8988T (cell line): ENCODE measurements at places on chromosomes 3 and 15.

DNA sequence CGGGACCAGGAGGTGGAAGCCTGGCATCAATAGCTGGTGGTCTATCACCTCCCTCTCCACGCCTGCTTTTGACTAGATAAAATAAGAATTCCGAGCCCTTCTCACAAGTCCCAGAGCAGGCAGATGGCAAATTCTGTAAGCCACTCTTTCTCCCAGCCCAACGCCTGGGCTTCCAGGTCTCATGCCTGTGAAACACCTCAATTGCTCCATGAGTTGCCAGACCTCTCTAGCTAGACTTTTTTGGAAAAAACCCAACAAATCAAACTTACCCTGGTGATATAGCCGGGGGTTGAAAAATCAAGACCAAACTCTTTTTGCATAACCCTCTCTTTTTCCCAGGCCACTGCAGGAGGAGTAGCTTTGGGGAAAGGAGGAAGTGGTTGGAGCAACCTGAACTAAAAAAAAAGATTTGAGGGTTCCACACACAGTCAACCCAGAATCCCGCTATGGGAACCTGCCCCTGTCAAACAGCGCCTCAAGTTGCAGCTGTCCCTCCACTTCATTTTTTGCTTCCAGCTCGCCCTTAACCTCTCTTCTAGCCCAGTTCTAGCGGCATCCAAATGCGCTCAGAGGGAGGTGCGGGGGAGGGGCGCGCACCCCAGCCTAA, 7.0 kb downstream of the BHLHE40 start:
- no peak for DNase-seq

DNA sequence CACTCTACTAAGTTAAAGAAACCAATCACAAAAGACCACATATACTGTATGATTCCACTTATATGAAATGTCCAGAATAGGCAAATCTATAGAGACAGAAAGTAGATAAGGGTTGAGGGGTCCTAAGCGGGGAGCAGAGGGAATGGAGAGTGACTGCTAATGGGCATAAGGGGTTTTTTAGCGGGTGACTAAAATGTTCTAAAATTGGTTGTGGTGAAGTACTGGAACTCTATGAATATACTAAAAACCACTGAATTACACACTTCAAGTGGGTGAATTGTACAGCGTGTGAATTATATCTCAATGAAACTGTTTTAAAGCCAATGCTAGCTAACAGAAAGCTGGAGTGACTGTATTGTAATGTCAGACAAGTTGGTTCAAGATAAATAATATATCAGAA, 33.3 kb downstream of the KPNA1 start:
- no peak for DNase-seq

DNA sequence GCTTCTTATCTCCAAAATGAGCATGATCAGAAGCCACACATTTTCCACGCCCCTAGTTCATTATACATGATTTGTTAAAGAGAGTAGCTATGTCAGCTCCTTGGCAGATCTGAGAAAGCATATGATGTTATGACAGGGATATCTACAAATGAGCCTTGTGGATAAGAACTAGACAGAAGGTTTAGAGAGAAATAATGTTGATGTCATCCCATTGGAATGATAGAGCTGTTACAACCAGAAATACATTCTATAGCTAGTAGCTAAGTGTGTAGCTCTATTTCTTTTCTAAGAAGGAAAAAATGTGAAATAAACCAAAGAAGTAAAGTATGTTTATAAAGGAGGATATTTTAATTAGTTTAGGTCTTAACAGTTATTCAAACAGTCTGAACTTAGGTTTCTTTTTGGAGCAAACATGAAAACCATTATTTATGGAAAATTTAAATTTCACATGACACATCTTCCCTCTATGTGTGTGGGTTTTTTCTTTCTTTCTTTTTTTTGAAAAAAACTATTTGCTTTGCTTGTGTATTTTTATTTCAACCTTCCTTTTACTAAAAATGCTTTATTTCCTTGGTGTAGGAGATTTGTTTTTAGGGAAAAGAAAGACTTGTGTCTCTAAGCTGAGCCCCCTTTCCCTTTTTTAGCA, 167.7 kb downstream of the GHSR start:
- DNase-seq = no peak

- no peak for DNase-seq
These were observed 33.2 kb downstream of the PML start for GRCh38 chr15:74027688-74028087.

GRCh38 chr3:27509376-27509775, 25.2 kb upstream of the SLC4A7 start:
- no peak for DNase-seq

DNA sequence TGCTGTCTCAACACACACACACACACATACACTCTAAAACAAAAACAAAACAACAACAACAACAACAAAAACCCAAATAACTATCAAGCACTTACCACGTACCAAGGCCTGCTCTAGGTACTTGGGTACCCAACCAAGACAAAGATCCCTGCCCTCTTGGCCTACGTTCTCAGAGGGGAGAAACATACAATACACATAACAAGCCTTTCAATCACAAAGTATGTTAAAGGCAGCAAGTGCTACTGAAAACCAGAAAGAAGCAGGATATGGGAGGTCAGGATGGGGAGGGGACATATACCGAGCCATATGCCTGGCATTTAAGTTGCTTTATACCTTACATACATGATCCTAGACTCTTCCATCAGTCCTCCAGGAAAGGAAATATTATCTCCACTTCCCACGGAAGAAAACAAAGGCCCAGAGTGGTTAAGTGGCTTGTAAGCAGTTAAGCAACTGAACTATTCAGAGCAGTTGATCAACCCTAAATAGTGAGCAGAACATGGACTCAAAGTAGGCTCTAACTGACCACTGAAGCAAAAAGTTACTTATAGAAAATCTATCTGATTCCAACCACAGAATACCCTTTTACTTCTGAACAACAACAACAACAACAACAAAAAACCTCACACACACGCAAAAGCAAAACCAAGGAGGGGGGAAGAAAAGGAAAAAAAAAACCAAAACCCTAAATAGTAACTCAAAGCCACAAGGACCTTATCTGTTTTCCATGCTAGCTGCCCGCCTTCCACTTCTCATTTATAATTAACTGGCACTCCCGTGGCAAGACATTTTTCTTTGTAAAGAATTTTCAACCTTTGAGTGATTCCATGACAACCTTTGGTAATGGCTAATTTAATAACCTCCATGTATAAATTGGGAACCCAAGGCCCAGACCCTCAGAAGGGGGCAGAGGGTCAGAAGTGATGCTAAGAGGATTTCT, 21.0 kb downstream of the PRICKLE2 start:
- DNase-seq = no peak

GRCh38 chr15:40877694-40878093, 3.7 kb upstream of the RHOV start:
- DNase-seq = no peak

DNA sequence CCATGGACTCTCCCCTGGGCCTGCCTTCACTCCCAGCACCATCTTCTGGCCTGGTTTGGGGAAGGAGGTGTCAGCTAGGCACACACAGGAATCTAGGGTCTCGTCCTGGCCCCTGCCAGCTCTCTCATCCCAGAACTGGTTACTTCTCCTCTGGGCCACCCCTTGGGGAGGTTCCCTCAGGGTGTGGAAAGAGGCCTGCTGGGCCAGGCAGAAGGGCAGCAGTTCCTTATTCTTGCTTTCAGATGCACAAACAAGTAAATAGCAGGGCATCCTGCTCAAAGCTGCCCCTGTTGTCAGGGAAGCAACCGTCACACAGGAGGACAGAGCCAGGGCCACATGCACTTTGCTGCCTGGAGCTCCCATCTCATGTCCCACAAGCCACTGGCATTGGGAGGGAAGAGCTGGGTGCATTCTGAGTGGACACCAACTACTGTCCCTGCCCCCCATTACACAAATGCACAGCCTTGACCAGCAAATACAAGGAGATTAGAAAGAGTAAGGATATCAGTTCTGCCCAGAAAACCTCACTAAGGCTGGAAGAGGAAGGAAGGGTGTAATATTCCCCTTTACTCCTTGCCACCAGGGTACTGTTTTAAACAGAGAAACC, 108.8 kb upstream of the HACD2 start:
- DNase-seq = no peak

DNA sequence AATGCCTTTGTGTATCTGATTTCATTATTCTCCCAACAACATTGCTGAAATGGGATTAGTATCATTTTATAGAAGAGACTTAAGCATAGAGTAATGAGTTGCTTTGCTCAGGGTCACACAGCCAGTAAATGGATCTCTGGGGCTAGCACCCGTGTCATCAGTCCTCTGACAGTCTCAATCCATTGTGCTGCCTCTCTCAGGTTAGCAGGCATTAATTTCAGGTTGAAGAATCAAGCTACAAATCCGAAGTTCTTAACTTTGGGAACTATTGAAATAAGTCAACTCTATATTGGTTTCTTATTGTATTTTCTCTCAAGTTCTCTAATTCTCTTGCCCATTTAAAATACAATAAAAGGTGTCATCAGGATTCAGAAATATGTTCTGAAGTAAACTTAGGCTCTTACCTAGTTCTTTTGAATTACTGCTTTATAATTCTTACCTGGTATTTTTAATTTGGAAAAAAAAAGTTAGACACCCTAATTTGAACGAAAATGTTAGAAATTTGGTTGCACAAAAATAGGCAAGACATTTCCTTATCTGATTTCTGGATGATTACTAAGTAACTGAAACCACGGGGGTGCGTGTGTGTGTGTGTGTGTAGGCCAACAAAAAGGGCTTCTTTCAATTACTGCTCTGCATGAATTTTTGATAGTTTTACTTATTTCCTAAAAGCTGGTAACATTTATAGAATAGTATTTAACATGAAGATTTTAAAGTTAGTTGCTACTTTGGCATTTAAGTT, 189.8 kb downstream of the MBNL1 start:
- DNase-seq = no peak

- no peak for DNase-seq
These were observed 337.2 kb downstream of the MAGI1 start for GRCh38 chr3:65701516-65701915.

DNA sequence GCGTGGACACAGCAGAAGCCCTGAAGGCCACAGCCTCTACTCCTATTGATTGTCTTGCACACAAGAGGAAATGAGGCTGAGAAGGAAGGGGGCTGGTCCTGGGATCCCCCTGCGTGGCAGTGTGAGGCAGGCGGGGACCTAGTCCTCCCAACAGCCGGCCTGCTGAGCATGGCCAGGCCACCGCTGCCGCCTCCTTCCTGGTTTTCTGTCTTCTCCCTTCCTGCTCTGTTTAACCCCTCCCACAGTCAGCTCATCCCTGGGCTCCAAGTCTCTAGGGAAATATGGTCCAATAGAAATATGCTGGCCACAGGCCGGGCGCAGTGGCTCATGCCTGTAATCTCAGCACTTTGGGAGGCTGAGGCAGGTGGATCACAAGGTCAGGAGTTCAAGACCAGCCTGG, 42.1 kb upstream of the HES1 start:
- no peak for DNase-seq

- DNase-seq = no peak
These were observed 13.2 kb downstream of the IQCB1 start for GRCh38 chr3:121821421-121822199.

DNA sequence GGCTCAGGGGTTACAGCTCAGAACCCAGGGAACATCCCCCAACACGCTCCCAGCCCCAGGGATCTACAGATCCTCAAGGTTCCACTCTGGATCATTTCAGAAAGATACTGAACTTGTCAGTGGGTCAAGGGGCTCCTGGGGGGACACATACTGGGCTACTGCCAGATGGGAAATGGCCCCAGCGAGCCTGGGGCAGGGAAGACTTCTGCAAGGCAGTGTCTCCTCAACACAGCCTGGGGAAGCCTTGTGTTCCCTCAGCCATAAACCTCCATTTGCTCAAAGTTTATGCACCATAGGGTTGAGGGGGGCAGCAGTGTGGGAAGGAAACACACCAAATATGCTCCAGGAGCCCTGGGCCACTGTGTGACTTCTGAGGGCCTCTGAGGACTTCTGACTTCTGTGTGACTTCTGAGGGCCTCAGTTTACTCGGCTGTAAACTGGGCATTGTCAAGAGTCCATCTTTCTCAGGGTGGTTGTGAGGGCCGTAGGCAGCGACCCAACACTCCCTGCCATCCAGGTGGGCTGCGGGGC, 58.4 kb downstream of the IQSEC1 start:
- no peak for DNase-seq

DNA sequence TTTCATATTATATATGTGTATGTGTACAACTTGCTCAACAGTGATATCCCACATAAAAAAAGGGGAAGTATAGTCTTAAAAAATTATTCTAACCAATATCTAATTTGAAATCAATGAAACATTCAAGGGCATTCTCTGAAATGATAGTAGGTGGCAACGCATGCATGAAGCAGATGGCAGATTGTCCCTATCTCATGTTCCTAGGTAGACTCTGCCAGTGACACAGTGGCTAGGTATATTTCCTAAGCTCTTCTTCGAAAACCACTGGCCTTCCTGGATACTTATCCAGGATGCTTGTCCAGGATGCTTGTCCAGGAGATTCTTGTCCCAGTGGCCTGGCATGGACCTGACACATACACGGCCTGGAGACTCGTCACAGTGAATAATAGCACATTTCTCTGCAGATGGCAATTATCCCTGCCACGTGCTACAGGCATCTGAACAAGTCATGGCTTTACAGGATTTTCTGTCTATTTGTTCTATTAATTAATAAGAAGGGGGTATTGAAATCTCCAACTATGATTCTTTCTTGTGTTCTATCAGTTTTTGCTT, 54.9 kb downstream of the OCA2 start:
- DNase-seq = no peak

DNA sequence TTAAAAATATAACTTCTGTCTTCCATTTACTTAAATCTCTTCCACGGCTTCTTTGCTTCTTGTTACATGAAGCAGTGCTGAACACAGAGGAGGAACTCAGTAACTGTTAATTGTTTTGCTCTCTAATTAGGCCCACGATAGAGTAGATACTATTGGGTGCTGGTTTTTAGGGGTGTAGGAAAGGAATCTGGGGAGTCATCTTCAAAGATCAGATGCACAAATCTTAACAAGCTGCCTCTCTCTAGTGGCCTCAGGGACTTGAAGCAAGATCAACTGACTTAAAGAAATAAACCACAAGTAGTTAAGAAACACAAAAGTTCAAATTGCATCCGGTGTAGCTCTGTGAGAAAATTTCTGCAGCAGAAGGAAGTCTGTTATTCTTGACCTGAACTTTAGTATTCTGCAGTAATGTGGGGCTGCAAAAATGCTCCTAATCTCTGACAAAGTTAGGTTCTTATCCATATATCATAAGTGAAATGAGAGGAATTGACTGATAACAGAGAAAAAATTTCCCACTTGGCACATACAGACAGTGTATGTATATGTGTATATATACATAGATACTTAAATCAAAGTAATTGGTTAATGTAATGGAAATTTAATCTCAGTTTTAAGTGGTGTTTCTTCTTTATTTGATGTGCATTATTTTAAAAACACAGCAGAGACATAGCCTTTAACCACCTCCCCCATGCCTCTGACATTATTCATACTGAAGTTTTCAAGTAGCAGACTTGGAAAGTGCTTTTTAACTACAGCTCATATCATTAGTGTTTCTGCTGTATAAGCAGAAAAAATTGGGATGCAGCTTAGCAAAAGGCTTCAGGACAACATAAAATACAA, 51.8 kb downstream of the CHST2 start:
- no peak for DNase-seq

DNA sequence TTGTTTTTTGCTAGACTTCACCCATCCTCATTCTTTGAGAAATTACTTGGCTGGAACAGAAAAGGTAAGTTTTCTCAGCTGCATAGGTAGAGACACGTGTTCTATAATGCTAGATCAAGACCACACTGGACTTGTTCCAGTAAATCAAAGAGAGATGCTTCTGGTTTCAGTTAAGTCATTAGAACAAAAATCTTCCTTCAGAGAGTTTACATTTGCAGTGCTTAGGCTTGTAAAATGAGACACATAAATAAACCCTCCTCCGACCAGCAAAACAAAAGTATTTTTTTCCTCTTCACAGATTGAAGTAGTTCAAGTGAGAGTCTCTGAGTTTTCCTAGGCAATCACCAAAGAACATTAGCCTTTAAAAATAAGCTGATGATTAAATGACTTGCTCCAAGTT, 87.3 kb upstream of the PROK2 start:
- no peak for DNase-seq
